ENCODE measurements at places on chromosomes 16 and 17.

DNA sequence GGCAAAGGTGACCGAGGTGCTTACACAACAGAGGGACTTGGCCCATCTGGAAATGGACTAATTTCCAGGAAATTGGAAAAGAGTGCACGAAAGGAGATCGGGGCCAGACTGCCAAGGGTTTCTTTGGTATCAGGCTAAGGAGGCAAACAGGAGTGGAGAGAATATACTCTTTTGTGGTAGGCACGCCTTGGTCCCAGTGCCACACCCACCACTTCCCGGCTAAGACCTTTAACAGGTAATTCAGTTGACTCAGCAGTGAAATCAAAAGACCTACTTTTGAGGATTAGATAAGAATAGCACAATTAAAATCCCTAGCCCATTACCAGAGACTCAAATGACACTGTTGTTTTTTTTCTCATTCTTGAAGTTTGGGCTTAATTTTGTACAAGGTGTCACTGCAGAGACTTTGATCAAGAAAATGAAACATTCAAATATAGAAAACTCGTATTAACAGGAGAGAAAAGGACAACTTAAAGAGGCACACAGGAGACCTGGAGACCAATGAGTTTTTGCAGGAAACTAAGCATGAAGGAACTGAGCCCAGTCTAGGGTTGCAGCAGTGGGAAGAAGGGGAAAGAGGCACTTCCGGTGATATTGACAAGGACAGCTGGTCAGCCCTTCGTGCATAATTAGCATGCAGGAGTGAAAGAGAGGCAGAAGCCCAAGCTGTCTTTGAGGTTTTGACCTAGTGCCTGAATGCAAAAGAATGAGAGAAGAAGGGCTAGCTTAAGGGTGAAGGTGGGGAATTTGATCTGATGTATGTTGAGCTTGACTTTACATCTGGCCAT lies 265.5 kb upstream of the CCL2 start:
- DNase-seq, result no peak

GRCh38 chr17:68291836-68292688 lies 767 bp downstream of the ARSG start:
- DNase-seq, result peak; percentile 97

DNA sequence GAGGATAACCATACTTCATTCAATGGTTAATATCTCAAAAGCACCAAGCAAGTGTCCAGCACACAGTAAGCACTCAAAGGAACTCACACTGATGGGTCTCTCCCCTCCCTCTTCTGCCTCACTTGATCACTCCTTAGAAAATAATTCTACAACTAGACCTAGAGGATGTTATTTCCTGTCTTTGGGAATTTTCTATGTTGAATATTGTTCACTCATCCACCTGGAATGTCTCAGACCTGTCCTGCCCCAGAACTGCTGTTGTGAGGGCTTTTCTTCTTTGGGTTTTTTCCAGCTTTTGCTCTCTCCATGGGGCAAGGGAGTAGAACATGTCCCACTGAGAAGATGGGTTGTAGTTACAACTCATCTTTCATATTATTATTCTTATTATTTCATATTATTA lies 25.3 kb downstream of the NXPH3 start:
- DNase-seq, result no peak

- peak; percentile 77 for DNase-seq
Observed at GRCh38 chr16:89909777-89910716, 8.6 kb upstream of the MC1R start.

DNA sequence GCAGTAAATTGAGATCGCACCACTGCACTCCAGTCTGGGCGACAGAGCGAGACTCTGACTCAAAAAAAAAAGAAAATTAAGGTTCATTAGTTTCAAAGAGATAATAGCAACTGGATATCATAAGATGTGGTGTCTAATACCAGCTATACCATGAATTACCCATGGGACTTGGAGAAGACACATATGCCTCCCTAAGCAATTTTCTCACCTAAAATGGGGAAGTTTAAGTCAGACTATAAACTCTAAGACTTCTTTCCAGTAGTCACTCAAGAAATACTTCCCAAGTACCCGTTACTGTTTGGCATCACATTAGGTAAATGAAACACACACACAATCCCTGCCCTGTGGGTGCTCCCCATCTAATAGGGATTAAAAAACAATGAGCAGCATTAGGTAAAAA lies 22.6 kb downstream of the SMURF2 start:
- no peak for DNase-seq

DNA sequence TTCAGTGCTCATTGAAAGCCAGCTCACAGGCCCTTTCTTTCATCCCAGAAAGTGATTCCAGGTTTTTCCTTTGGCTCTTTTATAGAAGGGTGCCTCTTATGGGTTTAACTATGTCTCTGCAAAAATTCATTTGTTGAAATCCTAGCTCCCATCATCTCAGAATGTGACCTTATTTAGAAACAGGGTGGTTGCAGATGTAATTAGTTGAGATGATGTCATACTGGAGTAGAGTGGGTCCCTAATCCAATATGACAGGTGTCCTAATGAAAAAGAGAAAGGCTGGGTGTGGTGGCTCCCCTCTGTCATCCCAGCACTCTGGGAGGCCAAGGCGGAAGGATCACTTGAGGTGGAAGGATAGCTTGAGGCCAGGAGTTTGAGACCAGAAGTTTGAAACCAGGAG lies 64.2 kb upstream of the FAM20A start:
- DNase-seq, result no peak

DNA sequence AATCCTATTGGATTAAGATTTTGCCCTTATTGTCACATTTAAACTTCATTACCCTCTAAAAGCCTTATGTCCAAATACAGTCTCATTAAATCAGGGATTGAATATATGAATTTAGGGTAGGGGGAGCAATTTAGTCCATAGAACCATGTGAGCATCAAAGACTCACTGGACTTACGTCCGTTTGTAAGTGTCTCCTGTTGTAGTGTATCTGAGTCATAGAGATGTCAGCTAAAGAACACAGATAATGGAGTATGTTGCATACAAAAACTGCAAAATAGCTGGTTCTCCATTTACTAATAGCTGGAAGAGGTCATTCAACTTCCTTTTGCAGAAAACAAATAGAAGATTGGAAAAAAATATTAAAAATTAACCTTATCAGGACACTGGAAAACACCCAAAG lies 599.1 kb upstream of the SOX9 start:
- DNase-seq, result no peak

GRCh38 chr16:4450931-4451519 lies 23.4 kb downstream of the NMRAL1 start:
- DNase-seq, result no peak

DNA sequence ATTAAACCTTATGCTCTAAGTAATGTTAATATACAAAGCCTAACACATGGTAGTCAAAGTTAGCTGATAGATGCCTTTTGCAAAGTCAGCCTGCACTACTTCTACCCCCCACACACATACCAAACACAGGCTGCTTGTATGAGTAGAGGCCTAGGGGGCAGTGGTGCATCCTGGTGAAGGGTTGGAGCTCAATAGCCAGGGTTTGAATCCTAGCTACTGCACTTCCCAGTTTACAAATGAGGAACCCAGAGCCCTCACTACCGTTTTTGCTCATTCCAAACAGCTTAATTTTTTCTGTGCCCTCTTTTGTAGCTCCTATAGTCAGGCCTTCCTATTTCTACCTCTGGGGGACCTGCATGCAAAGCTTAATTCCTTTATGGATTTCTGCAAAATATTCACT lies 18.9 kb upstream of the HYDIN start:
- DNase-seq, result no peak

DNA sequence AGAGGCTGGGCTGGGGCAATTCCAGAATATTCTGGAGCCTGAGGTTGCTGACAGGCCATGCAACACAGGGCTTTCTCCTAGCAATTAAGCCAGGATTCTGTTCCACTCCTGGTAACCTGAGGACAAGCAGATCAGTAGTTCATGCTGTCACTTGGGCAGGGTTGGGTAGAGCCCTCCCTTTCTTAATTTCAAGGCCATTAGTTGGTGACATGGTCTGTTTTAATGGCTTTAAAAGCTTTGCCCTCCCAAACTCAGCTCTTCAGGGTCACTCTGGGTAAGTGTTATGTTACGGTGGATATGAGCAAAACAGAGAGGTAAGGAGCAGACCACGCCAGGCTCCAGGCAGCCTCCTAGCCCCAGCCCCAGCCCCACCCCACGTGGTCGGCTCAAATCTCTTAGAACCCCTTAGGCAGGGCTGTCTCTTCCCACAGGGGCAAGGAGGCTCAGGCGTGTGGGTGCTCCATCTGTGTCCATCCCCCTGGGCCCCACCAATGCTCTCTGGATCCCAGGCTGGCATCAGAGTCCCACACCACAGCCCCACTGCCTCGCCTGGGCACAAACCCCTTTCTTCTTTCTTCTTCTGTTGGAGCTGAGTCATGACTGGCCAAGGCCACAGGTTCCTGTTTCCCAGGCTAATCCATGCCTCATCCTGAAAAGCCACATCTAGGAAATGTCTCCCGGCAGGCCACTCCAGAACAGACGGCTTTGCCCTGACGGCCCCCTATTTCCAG lies 27.5 kb downstream of the CEP295NL start:
- no peak for DNase-seq

GRCh38 chr17:38533866-38534497 lies 71.8 kb downstream of the SRCIN1 start:
- no peak for DNase-seq

- DNase-seq, result peak; percentile 24
Observed at GRCh38 chr17:55577687-55578086, 66.4 kb upstream of the SMIM36 start.

- DNase-seq, result no peak
Observed at GRCh38 chr17:63151941-63152523, 186.0 kb downstream of the TANC2 start.

DNA sequence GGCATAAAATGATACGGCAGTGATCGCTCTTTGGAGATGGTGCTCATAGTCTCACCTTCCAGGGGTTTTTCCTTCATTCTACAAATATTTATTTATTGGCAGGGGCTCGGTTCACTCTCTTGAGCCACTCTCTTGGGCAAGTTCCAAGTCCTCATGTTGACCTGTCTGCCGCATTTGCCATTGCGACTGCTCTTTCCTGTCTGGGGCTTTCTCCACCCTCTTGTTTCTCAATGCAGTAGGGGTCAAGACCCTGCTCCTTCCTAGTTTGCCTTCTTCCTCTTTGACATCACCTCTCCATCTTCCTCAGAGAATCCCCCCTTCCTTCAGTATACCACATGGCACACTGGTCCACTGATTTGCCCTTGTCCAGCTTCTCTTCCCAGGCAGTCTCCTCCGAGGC lies 21.9 kb upstream of the LRRC75A start:
- DNase-seq, result no peak

DNA sequence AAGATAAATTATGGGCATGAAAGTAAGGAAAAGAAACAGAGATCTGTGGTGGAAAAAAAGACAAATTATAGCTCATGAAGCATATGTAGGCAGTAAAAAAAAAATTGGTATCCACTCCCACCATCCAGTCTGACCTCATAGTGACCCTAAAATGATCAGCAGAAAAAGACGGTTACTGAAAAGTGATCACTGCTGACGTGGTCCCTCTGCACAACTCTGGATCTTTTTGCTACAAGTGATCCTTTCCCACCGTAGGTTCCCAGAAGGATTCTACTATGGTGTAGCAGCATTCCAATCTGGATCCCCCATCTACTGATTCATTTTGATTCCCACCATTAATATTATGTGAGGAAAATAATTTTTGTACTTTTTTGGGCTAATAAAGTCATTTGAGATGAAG lies 10.9 kb upstream of the CHST6 start:
- no peak for DNase-seq

GRCh38 chr17:78406396-78406795 lies 27.9 kb downstream of the PGS1 start:
- DNase-seq, result no peak

DNA sequence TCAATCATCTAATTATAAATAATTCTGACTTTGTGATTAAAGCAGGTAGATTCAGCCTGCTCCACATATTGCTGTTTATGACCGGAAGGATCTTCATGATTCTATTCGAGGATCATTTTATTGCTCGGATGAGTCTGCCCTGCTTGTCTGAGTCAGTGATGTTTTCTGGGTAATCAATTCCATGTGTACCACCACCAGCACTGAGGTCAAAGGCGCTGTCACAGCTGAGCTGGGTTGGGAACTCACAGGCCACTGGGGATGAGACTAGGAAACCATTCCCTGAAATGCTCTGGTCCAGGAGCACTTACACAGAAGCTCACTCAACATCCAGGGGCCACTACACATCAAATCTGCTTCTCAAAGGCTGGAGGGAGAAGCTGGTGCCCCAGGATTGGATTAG lies 30.4 kb upstream of the ERN1 start:
- no peak for DNase-seq

GRCh38 chr17:251531-251930 lies 70.1 kb upstream of the DOC2B start:
- DNase-seq, result no peak

GRCh38 chr16:83300326-83300725 lies 507.5 kb upstream of the HSBP1 start:
- no peak for DNase-seq

GRCh38 chr17:73324160-73324475 lies 12.3 kb upstream of the CDC42EP4 start:
- no peak for DNase-seq

- DNase-seq, result no peak
Observed at GRCh38 chr17:2685696-2686095, 25.9 kb downstream of the CLUH start.

DNA sequence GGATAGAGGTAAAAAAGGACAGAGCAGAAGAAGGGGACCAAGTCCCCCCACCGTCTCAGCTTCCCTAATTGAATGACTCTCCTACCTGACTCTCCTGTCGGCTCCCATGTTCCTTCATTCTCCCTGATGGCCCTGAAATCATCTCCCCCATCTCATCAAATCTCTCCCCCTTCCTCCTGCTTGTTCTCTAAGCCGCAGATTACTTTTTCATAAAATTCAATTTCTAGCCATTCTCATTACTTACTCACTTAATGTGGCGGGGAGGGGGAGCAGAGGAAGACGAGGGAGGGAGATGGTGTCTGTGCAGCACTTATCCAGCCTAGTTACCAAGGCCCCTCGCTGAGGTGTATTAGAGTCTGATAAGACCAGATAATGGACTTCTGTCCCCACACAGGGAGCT lies 161.5 kb downstream of the CCT6B start:
- DNase-seq, result no peak

DNA sequence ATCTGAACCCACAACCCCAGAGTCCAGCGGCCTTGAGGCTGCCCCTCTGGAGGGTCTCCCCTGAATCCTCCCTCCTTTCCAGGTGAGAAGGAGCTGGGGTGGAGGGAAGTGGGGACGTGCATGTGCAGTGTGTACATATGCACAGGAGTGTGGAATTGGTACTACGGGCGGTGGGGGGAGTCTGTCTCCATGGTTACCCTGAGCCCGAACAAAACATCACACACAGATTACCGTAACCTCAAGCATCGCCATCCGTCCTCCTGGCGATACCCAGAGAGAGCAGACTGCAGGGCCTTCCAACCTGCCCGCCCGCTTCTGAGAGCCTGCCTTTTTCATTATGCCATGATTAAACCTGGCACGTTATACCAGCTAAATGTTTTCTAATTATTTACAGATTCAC lies 25.1 kb downstream of the GSG1L start:
- DNase-seq, result no peak

GRCh38 chr16:68332411-68333121 lies 21.7 kb downstream of the PRMT7 start:
- peak; percentile 24 for DNase-seq

Measured in B cell (primary cell).